Inflammatory macrophage treated with lipopolysaccharide for 1 hour (primary cell): ENCODE measurements at places on chromosomes 2 and 18.

GRCh38 chr18:4017480-4017879, 437.6 kb downstream of the DLGAP1 start:
- DNase-seq: peak; percentile 7

- DNase-seq: no peak
Measured at GRCh38 chr2:223868005-223868404, 30.6 kb upstream of the AP1S3 start.

DNA sequence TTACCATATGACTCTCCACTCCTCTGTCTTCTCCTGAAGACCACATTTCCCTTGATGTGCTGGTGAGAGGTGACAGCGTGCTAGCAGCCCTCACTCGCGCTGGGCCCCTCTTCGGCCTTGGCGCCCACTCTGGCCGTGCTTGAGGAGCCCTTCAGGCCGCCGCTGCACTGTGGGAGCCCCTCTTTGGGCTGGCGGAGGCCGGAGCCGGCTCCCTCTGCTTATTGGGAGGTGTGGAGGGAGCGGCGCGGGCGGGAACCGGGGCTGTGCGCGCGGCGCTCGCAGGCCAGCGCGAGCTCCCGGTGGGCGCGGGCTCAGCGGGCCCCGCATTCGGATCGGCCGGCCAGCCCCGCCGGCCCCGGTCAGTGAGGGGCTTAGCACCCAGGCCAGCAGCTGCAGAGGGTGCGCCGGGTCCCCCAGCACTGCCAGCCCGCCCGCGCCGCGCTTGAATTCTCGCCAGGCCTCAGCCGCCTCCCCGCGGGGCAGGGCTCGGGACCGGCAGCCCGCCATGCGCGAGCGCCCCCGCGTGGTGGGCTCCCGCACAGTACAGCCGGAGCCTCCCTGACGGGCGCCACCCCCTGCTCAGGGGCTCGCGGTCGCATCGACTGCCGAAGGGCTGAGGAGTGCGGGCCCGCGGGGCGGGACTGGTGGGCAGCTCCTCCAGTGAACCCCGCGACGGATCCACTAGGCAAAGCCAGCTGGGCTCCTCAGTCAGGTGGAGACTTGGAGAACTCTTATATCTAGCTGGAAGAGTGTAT, 246.6 kb upstream of the REG3G start:
- no peak for DNase-seq

DNA sequence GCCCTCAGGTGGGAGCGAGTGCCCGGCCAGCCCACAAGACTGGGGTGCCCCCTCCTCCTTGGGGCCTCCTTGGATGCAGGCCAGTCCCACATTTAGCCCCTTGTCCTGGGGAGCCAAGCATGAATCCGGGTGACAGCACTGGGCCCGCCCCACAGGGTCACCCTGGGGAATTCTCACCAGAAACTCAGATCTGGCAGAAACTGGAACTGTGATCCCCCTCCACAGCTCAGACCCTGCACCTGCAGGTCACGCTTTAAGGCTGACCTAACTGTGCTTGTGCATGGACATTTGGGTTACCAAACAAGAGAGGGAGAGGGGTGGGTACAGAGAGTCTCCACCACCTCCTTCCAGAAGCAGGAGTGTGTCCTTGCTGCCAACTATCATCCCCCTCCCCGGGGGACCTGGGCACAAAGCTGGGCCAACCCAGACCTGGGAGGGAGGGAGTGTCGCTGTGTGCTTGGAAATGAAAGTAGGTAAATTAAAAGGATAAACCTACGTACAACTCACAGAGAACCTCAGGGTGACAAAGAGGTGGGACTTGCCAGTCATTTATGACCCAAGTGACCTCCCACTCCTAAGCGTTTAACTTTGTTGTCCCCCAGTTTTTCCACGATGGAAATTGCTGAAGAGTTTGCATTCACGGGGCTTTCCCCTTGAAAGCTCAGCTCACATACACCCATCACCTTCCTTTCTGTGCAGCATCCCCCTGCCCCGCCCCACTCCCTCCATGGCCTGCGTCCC, 9.1 kb downstream of the ITM2C start:
- no peak for DNase-seq

- no peak for DNase-seq
Measured at GRCh38 chr2:158381205-158381604, 75.3 kb downstream of the CCDC148 start.

DNA sequence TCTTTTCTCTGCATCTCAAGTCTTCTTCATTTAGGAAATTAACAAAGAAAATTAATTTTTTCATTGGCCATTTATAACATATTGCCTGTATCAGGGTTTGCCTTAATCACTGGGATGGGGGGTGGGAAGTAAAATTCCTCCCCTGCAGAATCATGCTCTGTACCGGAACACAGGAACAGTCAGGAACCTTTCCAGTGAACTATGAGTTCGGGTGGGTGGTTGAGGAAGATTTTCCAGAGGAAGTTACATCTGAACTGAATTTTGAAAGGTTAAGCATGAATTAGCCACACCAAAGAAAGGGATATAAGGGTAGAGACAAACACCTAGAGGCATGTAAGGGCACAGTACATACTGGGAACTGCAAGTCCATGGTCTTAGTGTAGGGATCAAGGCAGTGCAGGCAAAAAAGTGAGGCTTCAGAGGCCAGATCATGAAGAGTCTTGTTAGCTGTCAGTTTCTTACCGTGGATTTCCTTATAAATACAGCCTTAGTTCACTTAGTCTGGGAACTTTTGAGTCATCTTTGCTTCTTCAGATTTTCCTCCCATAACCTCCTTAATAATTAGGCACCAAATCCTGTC, 55.6 kb downstream of the FAM117B start:
- no peak for DNase-seq

- no peak for DNase-seq
Measured at GRCh38 chr2:20207051-20207450, 17.9 kb downstream of the SDC1 start.

DNA sequence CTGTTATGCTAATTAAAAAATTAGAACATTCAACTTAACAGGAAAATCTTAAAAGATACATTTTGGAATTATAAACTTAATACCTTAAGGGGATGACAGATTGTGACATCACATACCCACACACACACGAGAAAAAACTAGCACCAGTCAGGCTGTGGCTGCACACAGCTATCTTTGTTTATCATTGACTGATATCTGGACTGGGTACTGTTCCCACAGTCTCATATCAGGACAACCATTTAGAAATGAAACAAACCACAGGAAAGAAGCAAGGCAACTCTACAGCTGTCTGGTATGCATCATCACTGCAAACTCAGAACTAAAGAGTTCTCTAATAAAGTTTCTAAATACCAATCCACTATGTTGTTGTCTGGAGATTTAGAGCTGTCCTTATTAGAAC, 210.9 kb upstream of the SMAD7 start:
- no peak for DNase-seq

GRCh38 chr2:16633621-16634430, 31.8 kb downstream of the CYRIA start:
- DNase-seq: peak; percentile 87

GRCh38 chr2:186459009-186459408, 27.1 kb upstream of the ZC3H15 start:
- DNase-seq: no peak

DNA sequence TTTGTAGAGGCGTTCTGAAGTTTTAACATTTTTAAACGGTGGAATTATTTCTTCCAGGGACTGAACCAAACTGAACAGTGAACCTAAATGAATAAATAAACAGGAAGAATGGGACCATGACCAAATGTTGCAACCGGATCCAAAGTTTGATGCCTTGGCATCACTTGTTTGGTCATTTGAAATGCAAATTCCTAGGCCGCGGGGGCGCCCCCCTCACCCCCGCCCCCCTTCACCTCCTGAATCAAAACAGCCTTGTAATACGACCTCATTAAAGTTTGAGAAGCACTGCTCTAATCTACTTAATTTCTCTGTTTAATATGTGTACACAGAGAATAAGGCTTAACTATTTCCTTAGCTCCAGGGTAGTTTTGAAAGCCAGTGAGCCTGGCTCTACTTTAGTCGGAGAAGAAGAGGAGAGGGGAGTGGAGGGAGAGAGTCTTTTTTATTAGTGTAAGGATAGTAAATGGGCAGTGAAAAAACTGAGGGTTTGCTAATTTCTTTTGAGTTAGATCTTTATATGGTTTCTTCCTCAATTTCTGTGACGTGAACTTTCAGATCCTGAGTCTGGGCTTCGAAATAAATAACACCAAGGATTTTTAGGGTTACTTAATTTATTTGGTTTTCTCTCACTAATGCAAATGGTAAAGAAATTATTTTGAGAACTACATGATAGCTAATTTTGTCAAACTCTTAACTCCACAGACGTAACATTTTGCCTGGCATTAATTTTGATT, 5.7 kb downstream of the C2orf80 start:
- no peak for DNase-seq

- DNase-seq: no peak
Measured at GRCh38 chr2:122670897-122671296, 915.4 kb downstream of the TSN start.

DNA sequence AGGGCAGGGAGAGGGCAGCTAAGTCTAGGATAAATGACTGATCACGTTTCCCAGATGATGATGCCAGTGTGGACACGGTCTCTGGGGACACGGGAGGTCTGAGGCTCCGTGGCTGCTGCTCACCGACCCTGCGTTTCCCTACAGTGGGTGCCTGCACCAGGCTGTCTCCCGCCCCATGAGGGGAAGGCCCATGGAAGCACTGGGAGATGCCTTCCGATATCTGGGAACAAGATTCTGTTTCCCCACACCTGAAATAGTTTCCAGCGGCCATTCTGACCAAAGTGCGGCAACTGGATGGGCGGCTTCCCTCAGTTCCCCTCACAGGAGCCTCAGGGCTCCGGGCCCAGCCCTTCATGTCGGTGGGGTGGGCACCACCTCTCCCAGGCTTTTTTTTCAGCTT, 83.1 kb downstream of the EDAR start:
- DNase-seq: no peak

GRCh38 chr2:114039677-114040076, 149.8 kb downstream of the ACTR3 start:
- DNase-seq: no peak

- no peak for DNase-seq
Measured at GRCh38 chr2:18501156-18501555, 59.3 kb downstream of the RDH14 start.

GRCh38 chr2:240574386-240575100, 6.3 kb downstream of the RNPEPL1 start:
- DNase-seq: no peak

DNA sequence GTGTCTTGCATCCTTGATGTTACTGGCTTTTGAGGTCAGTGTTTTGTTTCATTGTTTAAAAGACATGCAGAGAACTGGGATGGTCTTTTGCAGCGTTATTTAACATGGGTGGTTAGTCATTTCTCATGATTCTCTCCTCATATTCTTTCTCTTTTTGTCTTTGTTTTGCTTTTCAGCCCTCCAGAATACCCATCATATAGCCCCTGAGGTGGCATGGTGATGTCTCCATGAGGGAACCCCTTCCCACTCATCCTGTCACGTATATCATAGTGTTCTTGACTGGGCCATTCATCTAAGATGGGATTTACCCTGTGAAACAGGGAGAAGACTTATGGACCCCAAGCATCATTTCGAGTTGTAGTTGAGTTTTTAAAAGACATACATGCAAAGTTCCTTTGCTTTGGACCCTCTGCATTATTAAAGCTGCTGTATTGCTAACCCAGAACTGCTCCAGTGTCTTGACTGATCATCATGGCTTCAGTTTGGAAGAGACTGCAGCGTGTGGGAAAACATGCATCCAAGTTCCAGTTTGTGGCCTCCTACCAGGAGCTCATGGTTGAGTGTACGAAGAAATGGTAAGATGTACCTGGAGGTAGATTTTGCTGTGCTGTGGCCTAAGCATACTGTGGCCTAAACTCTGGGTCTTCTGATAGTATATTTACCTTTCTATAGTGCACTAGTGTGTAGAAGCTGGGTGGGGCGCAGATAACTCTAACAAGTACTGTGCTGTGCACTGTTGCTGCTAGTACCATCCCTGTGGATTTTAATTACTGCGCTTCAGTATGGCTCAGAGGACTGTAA, 1.4 kb downstream of the EHBP1 start:
- DNase-seq: no peak

GRCh38 chr18:41966943-41967342, 11.9 kb downstream of the PIK3C3 start:
- DNase-seq: no peak

- DNase-seq: no peak
Measured at GRCh38 chr2:237675316-237675715, 47.9 kb downstream of the LRRFIP1 start.

DNA sequence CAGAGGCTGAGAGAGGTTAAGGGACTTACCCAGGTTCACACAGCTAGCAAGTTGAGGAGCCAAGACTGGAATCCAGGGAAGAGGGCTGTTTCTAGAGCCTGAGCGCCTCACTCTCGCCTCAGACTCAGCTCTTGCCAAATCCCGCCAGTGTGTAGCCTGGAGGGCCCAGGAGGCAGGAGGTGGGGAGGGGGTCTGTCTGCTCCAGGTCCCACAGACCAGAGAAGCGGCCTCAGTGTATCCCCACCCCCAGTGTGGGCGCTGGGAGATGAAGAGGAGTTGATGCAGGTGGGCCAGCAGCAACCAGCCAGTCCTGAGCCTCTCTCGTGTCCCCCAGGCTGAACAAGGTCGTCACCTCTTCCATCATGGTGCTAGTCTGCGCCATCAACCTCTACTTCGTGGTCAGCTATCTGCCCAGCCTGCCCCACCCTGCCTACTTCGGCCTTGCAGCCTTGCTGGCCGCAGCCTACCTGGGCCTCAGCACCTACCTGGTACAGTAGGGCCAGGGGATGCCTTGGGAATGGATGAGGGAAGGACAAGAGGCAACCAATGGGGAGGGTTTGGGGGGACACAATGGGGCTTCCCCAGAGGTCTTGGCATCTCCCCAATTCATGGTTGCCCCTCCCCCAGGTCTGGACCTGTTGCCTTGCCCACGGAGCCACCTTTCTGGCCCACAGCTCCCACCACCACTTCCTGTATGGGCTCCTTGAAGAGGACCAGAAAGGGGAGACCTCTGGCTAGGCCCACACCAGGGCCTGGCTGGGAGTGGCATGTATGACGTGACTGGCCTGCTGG, 5.2 kb upstream of the CTDSP1 start:
- no peak for DNase-seq

GRCh38 chr2:197904446-197904845, 100.1 kb downstream of the PLCL1 start:
- DNase-seq: peak; percentile 72
